ENCODE measurements at places on chromosomes 6 and 20.

DNA sequence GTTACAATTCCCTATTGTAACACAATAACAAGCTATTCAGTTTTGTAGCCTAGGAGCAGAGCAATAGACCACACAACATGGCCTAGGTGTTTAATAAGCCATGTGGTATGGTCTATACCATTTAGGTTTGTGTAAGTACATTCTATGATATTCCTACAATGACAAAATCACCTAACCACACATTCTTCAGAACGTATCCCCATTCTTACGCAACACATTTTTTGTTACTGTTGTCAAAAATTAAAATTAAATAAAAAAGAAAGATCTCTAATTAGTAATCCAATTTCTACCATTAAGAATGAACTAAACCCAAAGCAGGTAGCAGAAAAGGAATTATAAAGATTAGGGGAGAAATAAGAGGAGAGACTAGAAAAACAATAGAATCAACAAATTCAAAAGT, 44.0 kb downstream of the RANBP9 start:
- DNase-seq = no peak

DNA sequence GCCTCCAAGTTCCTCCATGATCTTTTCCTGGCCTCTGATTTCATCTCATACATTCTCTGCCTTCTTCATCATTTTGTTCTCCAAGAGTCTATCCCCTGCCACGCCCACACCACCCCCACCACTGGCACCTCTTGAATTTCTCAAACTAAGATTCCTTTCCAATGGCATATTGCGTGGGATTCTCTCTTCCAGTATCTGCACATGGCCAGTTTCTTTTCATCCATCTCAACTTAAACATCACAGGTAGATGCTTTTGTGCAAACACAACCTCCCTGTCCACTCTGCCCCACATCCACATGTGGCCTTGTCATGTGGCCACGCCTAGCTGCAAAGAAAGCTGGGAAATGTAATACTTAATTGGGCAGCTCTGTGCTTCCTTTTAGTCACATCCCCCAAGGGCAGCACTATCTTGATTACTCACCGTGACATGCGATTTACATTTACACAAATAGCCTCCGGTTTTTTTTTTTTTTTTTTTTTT, 33.4 kb upstream of the ZMYND8 start:
- DNase-seq = peak; percentile 52

DNA sequence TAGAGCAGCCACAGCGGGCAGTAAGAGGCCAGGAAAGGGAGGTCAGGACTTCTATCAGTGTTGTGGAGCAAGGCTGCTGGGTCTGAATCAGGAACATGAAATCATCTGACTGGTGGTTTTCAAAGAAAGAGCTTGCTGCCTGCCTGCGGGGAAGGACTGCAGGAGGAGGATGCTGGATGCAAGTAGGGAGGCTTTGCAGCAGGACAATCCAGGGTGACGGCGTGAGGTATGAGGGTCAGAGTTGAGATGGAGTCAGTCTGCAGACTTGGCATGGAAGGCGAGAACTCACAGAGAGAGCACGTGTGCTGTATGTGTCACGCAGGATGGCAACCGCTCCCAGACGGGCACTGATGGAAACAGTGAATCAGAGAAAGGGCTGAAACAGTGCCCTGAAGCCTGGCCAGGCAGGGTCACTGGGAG, 59.2 kb upstream of the CD93 start:
- DNase-seq = no peak

DNA sequence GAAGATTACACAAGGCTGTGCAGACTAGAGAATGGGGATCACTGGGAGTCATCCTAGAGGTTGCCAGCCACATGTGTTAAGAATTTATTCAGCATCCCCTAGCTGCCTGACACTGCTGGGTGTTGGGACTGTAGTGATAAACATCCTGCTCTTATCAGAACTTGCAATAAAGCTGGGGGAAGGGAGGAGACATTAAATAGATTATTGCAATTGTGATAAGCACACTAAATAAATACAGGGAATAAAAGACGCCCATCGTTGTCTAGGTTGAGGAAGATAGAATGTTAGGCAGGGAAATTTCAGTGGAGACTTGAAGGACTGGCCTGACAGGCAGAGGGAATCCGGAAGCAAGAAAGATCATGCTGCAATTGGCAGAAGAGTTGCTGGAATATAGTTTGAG, 33.2 kb upstream of the TRAM2 start:
- DNase-seq = no peak

GRCh38 chr6:157597461-157598312, 216.7 kb downstream of the ZDHHC14 start:
- DNase-seq = no peak

DNA sequence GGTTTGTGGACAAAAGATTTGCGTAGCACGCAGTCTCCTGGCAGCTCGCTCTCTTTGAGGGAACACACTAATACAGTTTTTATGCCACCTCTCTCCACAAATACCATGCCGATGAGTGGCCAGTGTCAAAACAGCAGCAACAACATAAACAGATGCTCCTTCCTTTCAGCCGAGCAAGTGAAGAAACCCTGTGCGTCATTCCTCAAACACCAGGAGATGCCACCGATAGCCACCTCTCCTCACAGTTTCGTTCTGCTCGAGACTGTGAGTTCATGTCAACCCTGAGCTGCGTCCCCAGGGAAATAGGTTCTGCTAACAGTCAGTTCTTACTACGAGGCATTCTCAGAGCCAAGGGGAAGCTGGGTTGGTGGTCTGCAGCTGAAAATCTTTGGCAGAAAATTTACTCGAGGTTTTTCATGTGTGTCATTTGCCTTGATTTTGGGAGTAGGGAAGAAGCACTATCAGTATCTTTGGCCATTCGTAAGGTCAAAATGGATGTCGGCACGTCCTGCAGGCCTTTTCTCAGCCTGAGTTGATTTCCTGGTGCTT, 59.9 kb downstream of the EYA2 start:
- DNase-seq = no peak

- DNase-seq = no peak
Measured at GRCh38 chr6:12976366-12976765, 259.8 kb downstream of the PHACTR1 start.

DNA sequence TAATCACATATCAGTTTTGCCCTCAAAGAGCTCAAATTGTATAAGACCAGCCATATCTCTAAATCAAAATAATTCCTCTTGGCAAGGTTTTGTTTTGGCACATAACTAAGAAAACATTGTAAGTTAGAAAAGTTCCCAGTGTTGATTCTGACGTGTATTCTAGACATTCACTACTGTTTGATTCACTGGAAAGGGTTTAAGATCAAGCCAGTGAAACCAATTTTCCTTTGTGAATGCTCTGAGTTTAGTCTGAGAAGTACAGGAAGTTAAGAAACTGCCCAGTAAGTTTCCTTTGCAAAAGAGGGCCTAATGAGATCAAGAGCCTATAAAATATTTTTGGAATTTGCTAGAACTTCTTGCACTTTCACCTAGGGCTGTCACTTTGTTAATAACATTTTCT, 143.0 kb downstream of the FNDC1 start:
- DNase-seq = no peak

DNA sequence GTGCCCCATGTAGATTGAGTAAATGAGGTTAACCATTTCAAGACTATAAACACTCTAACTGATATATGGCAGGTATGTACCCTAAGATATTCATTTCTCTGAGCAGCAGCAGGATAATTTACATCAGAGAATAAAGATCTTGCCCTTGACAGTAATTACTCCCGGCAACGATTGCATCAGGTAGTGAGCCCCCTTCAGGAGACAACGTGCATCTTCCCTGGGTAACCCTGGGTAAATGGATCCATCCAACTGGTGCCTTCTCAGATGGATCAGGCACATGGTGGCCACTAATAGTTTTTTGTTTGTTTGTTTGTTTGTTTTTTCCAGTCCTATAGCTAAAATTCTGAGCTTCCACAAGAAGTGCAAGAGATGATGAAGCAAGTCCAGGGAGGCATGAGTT, 469.4 kb upstream of the SLC35B3 start:
- DNase-seq = peak; percentile 11

DNA sequence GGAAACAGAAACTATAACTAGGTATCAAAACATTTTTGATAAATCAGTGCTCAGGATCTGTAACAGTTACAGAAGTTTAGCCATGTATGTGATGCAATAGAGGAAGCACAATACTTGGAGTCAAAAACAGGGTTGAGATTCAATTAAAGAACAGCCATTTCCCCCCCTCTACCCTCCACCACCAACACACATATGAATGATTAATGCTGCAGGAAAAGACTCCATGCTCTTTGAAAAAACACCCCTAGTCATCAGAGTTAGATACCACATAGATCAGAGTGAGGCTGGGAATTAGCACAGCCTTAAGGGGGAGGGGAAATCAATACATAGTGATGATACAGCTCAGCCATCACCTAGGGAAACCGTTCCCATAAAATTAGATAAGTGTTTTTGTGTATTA, 108.9 kb upstream of the EMILIN3 start:
- no peak for DNase-seq

- DNase-seq = no peak
Measured at GRCh38 chr6:106421496-106421895, 61.0 kb downstream of the CRYBG1 start.

DNA sequence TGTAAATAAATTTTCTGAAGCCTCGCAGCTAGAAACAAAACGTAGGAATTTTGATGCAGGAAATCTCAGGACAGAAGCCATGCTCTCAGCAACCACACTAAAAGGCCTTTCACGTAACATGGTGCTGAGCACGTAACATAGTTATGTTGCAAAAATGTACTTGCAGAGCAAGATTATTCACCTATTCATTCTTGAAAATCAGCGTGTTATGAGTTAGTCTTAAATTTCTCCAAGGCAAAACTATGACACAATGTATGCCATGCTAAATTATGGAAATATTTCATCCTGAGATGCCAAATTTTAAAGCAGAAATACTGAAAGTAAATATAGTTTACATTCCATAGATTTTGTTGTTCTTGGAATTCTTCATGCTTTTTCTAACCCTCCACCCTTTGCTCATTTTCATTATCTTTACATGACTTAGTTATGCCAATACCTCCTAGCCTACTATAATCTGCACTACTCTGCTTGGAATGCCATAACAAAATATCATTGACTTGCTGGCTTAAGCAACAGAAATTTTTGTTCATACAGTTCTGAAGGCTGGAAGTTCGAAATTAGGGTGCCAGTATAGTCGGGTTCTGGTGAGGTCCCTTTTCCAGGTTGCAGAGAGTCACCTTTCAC, 179.8 kb upstream of the BMP5 start:
- no peak for DNase-seq

DNA sequence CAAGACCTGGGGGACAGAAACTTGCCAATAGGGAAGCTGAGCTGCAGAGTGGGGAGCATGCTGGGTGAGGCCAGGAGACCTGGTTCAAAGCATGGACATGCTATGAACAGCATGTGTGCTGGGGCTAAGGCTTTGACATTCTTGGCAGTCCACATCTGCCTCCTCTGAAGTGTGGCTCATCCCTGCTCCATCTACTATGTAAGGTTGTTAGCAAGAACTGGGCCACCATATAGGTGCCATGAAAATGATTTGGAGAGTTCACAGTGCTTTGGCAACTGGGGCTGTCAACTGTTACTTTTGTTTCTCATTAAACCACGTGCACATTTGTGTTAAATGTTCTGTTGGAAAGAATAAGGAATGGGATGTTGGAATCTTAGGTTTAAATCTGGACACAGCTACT, 311.1 kb downstream of the CDC5L start:
- no peak for DNase-seq

DNA sequence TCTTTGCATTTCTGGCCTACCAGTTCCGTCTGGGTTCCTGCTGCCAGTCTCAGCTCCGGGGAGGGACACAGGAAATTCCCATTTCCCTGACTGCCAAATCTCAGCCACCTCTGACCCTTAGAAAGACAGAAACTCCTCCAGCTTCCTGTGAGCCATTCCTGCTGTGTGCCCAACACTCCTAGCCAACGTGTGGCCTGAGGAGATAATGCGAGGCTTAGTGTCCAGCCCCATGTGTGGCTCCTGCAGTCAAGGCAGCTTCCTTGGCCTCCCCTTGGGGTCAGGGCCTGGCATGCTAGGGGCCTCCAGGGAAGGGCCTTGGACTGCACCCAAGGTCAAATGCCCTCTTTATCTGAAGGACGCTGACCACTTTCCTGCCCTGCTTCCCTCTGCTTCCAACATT, 45.1 kb downstream of the MAFB start:
- no peak for DNase-seq

DNA sequence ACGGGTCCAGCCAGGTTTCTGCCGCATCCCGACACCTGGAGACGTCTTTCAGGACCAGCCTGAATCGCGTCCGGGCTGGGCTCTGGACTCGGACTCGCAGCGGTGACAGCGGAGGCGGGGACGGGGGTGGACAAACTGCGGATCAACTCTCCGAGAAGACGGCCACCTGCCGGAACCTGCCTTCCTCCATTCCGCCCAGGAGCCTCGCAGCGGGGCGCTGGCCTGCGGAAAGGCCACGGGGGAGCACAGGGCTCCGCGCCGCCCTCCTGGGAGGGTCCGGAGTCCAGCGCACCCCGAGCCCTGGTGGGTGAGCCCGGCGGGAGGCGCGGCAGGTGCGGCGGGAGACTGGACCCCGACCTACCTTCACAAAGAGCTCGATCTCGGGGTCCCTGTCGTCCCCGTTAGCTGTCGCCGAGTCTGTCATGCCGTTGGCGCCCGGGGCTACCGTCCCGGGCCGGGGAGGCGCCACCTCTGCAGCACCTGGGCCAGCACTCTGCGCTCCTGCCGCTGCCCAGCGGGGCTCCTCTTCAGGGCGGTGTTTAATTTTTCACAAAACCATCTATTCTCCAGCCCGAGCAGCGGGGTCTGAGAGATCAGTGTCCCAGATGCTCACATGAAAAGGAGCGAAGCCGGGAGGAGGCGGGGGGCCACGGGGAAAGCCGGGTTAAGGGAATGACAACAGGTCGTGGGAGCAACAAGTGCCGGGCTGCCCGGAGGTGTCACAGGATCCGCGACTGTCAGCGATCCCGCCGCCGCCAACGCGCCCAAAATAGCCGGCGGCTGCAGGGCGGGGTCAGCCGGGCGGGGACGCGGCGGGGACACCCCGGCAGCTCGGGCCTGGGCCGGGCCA, at the start of gene CLIC5:
TSS of gene CLIC5 (minus strand) at position 742 of the 850 bp plus-strand sequence. CDS start at position 424, 318 bp downstream.
- peak; percentile 38 for DNase-seq

DNA sequence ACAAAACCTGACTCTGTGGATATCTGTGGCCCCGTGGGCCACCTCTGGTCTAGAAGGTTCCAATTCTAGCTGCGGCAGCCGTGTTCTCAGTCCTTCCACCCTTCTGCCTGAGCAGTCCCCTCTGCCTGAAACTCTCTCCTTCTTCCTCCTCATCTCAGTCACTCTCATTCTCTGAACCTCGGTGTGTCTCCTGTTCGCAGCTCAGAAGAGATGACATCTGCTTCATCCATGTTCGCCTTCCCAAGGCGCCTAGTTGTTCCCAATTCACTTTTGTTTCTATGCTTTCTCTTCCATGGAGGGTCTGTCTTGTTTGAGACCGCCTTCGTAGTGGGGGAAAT, 95.5 kb downstream of the CEBPB start:
- no peak for DNase-seq

GRCh38 chr6:139829576-139829975, 455.1 kb upstream of the CITED2 start:
- no peak for DNase-seq

All from germinal center (tissue), 1 donor.